MM.1S (cell line): ENCODE measurements at places on chromosomes 13 and 19.

GRCh38 chr19:8142513-8142900 lies 6.9 kb downstream of the FBN3 start:
- H3K36me3 ChIP-seq: no peaks in the 10 kb centered on the region
- DNase-seq: no peak
- H3K4me1 ChIP-seq: no peaks in the 10 kb centered on the region
- no peak overlapping the region for H3K27ac ChIP-seq

GRCh38 chr13:114088234-114088633 lies 44.2 kb downstream of the RASA3 start:
- DNase-seq: no peak
- H3K4me3 ChIP-seq: no peak overlapping the region
- H3K27me3 ChIP-seq: no peaks in the 10 kb centered on the region
- no peaks in the 10 kb centered on the region for H3K4me1 ChIP-seq
- no peaks in the 10 kb centered on the region; the same call in 1 of the 2 replicates for H3K36me3 ChIP-seq

DNA sequence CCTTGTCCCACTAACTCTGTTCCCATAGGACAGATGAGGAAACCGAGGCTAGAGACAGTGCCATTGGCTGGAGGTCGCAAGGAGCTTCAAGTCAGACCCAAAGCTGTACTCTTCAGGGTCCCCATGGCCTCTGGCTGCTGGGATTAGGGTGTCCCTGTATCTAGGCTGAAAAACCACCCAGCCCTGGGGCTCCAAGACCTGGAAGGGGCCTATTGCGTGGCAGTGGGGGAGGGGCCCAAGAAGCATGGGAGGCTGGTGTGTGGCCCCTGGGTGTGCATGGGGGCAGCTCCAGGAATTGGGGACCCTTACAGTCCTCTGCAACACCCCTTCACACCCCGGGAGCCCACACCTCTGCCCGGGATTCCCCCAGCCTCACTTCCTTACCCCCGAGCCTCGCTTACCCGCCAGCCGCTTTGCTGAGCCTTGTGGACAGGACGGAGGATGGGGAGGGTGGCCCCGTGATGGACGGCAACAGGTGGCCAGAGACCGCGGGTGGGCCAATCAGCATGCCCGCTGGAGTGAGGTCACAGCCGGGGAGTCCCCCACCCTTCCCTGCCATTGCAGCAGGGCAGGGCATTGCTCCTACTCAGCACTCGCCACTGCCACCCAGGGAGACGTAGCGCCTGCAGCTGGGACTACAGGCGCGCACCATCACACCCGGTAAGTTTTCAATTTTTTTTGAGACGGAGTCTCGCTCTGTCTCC lies at the start of gene JSRP1:
JSRP1 (minus strand) TSS at position 436 of the 704 bp plus-strand sequence. CDS start 1,103 bp downstream, outside the sequence.
- peak within 1 kb of the TSS; percentile 95 for H3K27ac ChIP-seq
- peak within 1 kb of the TSS; percentile 70 for H3K4me3 ChIP-seq
- H3K27me3 ChIP-seq: no peaks in the 10 kb centered on the region
- 0 out of 2 replicates have a peak, but pooled peaks cover 5% of the 10 kb centered on the region for H3K36me3 ChIP-seq
- DNase-seq: peak; percentile 92
- H3K4me1 ChIP-seq: peaks cover 40% of the 10 kb centered on the region

- DNase-seq: no peak
- H3K27ac ChIP-seq: no peak overlapping the region
- H3K27me3 ChIP-seq: peaks cover 67% of the 10 kb centered on the region
- H3K4me1 ChIP-seq: no peaks in the 10 kb centered on the region
- H3K4me3 ChIP-seq: no peak overlapping the region
- H3K36me3 ChIP-seq: no peaks in the 10 kb centered on the region
Measured at GRCh38 chr19:6693056-6693471, 23.1 kb upstream of the TNFSF14 start.

GRCh38 chr13:40876020-40876738 lies 86.8 kb downstream of the SLC25A15 start:
- DNase-seq: no peak
- no peak overlapping the region for H3K27ac ChIP-seq
- H3K4me1 ChIP-seq: no peaks in the 10 kb centered on the region
- H3K36me3 ChIP-seq: no peaks in the 10 kb centered on the region

DNA sequence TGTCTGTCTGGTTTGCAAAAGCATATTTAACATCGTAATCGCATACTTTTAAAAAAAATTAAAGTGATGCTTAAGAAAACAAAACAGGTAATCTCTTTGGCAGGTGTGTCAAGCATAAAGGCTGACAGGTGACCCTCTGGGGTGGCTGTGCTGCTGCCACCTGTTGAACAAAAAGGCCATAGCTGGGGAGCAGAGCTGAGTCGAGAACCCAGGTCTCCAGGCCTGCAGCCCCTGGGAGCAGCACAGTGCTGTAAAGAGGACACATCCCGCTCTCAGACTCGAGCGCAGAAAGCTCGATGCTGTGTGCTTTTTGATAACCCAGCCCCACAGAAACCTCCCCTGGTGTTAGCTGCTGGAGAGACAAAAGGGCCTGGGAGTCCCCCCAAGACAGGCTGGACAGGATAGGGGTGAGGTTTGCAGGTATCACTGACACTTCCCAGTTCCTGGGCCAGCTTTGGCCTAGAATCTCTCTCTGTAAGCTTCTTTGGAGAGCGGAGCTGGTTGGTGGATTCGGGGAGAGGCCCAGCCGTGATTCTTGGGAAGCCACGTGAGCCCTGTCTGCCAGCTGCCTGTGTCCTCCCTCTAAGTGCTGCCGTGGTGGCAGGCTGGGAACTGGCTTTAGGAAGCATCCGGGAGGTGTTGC lies 66.9 kb downstream of the C13orf42 start:
- H3K27ac ChIP-seq: no peak overlapping the region
- H3K27me3 ChIP-seq: no peaks in the 10 kb centered on the region
- no peak overlapping the region for H3K4me3 ChIP-seq
- H3K4me1 ChIP-seq: no peaks in the 10 kb centered on the region
- no peaks in the 10 kb centered on the region for H3K36me3 ChIP-seq
- no peak for DNase-seq

- no peaks in the 10 kb centered on the region for H3K27me3 ChIP-seq
- H3K4me1 ChIP-seq: peaks cover 7% of the 10 kb centered on the region
- H3K36me3 ChIP-seq: no peaks in the 10 kb centered on the region
- H3K4me3 ChIP-seq: no peak overlapping the region
- no peak for DNase-seq
- no peak overlapping the region for H3K27ac ChIP-seq
Measured at GRCh38 chr13:97422118-97423054, 11.6 kb upstream of the RAP2A start.

DNA sequence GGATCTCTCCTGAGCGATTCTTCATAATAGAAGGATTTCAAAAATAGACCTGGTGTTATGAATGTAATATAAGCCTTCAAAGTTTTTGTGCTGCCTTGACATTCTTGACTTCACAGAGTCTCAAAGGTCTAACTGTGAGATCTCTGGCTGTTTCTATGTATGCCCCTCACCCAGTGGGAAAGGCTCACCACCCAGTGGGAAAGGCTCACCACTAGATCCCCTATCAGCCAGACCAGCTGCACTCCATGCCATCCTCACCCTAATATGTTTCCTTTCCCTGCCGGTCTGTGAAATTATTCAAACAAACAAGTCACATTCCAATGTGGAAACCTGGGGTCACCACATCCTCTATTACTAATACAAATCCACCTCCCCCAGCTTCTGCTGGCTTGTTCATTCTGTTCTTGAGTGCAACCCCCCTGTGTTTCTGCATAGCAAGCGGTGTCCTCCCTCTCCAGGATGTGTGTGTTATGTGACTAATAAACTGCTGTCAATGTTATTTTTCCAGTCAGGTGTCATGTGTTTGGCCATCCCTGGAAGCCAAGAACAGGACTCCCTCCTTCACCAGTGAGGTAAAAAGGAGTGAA lies 13.8 kb upstream of the SLITRK1 start:
- H3K4me3 ChIP-seq: no peak overlapping the region
- no peaks in the 10 kb centered on the region for H3K4me1 ChIP-seq
- H3K27me3 ChIP-seq: no peaks in the 10 kb centered on the region

GRCh38 chr19:51539821-51540366 lies 8.4 kb upstream of the SIGLEC6 start:
- no peak overlapping the region for H3K27ac ChIP-seq
- no peaks in the 10 kb centered on the region for H3K27me3 ChIP-seq
- DNase-seq: no peak
- no peaks in the 10 kb centered on the region for H3K36me3 ChIP-seq

- no peaks in the 10 kb centered on the region for H3K27me3 ChIP-seq
- DNase-seq: no peak
- no peak overlapping the region for H3K4me3 ChIP-seq
Measured at GRCh38 chr13:75938811-75939560, 302.9 kb downstream of the LMO7 start.

DNA sequence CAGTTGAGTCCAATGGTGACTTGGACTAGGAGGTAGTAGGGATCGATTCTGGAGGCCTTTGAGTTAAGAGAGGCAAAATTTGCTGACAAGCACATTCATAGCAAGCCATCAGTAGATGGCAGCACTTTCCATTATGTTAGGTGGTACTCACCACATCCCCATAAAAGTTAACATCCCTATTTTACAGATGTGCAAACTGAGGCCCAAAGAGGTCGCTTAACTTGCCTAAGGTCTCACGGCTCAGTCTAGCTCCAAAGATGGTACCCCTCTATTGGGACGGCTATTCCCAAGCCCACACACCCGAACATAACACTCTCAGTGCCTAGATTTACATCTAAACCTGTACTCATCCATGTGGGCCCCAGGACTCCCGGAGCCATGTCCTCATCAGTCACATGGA lies 21.5 kb upstream of the FOSB start:
- H3K27ac ChIP-seq: no peak overlapping the region
- DNase-seq: peak; percentile 53
- H3K36me3 ChIP-seq: no peaks in the 10 kb centered on the region
- no peaks in the 10 kb centered on the region for H3K27me3 ChIP-seq

- H3K27me3 ChIP-seq: no peaks in the 10 kb centered on the region
- H3K4me1 ChIP-seq: peaks cover 10% of the 10 kb centered on the region
- H3K27ac ChIP-seq: no peak overlapping the region
- no peak for DNase-seq
Measured at GRCh38 chr19:42096255-42096837, 20.4 kb downstream of the ZNF574 start.
